ENCODE measurements at places on chromosomes 2 and 18.

- DNase-seq: no peak
Measured at GRCh38 chr2:235672720-235673119, 178.9 kb downstream of the AGAP1 start.

DNA sequence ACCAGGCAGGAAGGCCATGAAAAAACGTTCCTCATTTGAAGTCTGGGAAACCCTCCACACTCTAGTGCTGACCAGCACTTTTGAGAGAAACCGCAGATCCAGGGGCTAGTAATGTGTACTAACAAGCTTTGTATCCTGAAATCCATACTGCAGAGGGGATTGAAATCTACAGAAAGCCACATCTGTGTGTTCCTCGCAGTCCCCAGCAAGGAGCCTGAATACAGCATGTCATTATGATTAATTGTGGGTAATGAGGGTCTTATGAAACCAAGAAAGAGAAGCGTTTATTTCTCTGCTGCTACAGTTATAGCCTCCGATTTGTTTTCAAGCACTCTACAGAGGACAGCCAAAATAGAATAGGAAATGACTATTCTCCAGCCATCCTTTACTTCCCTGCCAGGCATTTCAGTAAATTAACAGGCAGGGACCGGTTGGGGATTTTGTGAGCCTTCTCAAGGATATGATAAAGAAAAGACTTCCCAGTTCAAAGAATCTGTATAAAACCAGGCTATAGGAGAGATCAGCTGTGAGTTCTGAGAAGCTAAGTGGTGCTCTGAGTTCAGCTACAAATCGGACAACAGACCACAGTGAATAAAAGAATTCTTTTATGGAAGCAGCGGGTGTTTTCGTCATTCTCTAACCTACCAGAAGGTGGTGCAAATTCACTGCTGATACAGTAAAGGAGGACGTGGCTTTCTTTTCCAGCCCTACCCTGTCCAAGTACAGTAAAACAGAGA lies 133.4 kb downstream of the INSIG2 start:
- DNase-seq: no peak

GRCh38 chr2:98823196-98824170 lies 92.6 kb upstream of the MGAT4A start:
- no peak for DNase-seq

DNA sequence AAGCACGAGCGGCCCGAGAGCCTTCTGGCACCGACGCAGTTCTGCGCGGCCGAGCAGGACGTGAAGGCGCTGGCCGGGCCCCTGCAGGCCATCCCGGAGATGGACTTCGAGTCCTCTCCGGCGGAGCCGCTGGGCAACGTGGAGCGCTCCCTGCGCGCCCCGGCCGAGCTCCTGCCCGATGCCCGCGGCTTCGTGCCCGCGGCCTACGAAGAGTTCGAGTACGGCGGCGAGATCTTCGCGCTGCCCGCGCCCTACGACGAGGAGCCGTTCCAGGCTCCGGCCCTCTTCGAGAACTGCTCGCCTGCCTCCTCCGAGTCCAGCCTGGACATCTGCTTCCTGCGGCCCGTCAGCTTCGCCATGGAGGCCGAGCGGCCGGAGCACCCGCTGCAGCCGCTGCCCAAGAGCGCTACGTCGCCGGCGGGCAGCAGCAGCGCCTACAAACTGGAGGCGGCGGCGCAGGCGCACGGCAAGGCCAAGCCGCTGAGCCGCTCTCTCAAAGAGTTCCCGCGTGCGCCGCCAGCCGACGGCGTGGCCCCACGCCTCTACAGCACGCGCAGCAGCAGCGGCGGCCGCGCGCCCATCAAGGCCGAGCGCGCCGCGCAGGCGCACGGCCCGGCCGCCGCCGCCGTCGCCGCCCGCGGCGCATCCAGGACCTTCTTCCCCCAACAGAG lies 70.4 kb downstream of the ARHGEF33 start:
- peak; percentile 30 for DNase-seq

GRCh38 chr2:121194626-121195025 lies 90.4 kb downstream of the TFCP2L1 start:
- DNase-seq: no peak

DNA sequence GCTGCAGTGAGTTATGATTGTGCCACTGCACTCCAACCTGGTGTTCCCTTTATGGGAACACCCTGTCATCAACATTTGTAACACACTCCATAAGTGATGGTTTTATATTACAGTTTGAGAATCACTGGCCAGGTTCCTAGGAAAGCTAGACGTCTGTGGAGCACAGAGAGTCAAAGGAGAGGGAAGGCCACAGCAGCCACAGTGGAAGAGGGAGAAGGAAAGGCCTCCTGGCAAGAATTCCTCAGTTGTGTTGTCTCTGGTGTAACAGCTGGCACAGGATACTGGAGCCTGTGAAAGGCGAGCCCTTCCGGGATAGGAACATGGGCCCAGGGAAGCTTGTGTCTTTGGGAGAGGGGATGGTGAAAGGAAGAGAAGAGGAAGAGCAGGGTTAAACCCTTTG lies 360.5 kb upstream of the PIK3C3 start:
- no peak for DNase-seq

DNA sequence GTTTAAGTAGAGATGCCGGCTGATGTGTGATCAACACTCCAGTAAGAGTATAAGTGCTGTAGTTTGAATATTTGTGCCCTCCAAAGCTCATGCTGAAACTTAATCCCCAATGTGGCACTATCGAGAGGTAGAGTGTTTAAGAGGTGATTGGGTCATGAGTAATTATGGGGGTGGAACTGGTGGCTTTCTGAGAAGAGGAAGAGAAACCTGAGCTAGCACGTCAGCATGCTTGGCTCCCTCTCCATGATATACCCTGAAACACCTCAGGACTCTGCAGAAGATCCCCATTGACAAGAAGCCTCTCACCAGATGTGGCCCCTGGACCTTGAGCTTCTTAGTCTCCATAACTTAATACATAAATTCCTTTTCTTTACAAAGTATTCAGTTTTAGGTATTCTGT lies 584.8 kb downstream of the TSN start:
- DNase-seq: no peak

GRCh38 chr2:217709478-217710210 lies 293.2 kb downstream of the TNS1 start:
- no peak for DNase-seq

GRCh38 chr2:180618570-180618969 lies 361.8 kb upstream of the UBE2E3 start:
- DNase-seq: no peak

GRCh38 chr2:152176113-152176714 lies 651 bp upstream of the STAM2 start:
- no peak for DNase-seq

DNA sequence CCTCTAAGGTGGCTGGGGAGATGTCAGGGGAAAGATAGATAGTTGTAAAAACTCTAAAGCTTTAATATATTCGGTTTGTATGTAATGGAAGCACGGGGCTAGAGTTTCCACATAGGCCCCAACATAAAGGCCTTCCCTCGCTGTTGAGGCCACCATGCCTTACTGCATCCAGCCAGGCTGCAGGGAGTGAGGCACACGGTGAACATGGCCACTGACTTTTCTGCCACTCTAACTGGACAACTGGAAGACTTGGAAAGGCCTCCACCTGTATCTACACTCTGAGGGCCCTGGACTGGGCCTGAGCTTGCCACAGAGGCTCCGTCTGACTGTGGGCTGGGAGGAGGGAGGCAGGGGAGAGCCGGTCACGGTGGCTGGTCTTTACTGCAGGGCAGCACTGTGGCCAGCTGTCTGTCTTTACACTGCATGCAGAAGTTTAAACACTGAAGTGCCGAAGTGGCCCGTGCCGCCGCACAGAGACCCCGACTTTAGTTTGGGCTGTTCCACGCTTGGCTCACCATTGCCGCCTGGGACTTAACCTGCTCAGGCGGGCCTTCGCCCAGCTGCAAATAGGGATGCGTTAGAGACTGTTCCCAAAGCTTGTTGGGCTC lies 66.7 kb downstream of the EMILIN2 start:
- DNase-seq: no peak

- no peak for DNase-seq
Measured at GRCh38 chr2:50401772-50402653, 629.9 kb downstream of the NRXN1 start.

- no peak for DNase-seq
Measured at GRCh38 chr2:37549598-37549997, 121.8 kb downstream of the CDC42EP3 start.

- no peak for DNase-seq
Measured at GRCh38 chr2:37856101-37856751, 68.9 kb upstream of the RMDN2 start.

- no peak for DNase-seq
Measured at GRCh38 chr18:32893915-32894314, 121.1 kb upstream of the KLHL14 start.

- no peak for DNase-seq
Measured at GRCh38 chr2:16824472-16824871, 158.8 kb upstream of the CYRIA start.

DNA sequence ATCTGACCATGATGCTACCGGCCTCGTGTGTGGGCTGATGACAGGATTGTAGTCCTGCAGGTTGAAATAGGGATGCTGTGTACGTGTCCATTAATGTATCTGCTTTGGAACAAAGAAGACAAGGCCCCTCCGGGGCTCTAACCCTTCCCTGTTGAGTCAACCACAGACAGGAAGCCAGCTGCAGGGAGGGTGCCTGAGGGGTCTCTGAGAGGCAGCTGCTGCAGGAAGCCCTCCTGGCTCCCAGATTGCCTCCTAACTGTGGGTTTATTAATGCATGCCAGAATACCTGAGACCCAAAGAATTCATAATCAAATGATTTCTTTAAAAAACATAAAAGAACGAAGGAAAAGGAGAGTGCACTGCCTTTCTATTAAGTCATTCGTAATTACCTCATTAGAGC lies 140.4 kb downstream of the CELF4 start:
- no peak for DNase-seq

- no peak for DNase-seq
Measured at GRCh38 chr18:50793641-50794565, 25.9 kb downstream of the MRO start.

GRCh38 chr2:216842636-216843035 lies 17.2 kb downstream of the TNP1 start:
- DNase-seq: no peak

DNA sequence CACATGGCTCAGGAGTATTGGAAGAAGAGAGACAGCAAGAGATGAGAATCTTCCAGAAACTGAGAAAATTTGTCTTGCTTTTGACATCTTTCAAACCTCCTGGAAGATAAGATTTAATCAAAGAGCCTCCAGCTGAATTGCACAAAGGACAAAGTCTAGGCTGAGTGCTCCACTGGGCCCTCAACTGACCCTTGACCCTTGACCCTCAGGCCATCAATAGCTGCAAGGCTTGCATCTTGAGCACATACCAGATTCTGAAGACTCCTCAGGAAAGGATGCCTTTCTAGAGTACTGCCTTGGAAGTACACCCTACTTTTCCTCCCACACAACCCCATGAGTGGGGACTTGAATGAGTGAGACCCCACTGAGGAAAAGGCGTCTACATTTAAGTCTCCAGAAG lies 1125.5 kb downstream of the BCL11A start:
- DNase-seq: no peak

DNA sequence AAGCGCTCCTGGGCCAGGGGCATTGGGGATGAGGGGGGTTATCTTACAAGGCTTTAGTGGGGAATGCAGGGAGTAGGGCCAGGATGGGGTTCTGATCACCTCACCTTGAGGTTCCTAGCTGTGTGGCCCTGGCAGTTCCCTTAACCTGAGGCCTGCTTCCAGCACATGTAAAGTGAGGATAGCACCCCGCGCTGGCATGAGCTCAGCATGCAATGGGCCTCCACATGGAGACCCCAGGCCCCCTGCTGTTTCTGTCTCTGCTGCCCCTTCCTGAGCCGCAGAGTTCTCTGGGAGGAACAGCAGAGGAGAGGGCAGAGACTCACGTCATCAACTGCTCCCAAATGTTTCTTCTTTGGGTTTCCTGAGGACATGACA lies 8.6 kb upstream of the TEX51 start:
- DNase-seq: no peak

DNA sequence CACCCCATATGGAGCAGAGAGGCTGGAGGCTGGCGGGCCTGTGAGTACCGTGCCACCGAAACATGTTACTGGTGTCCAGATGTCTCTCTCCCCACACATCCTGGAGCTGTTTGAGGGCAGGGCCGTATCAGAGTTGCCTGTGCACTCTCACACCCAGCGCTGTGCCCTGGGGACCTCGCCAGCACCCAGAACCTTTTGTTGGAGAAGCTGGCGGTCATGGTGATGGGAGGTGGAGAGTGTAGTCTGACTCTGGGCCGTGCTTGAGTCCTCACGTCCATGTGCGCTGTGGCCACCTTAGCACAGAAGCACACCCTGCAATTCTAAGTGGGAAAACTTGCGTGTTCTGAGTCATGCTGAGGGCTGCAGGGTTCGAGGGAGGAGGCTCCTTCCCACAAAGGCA lies 259.2 kb downstream of the NDUFA10 start:
- DNase-seq: no peak

All from activated T-helper 1 cell treated with anti-CD3 and anti-CD28 coated beads, Interleukin-2, amount 50 U/mL, for 16 hours (primary cell).